HCEC 1CT (cell line): ENCODE measurements at places on chromosomes 13 and 19.
A peak's percentile ranks its signal among the peaks of the same experiment; 100 is the strongest.

DNA sequence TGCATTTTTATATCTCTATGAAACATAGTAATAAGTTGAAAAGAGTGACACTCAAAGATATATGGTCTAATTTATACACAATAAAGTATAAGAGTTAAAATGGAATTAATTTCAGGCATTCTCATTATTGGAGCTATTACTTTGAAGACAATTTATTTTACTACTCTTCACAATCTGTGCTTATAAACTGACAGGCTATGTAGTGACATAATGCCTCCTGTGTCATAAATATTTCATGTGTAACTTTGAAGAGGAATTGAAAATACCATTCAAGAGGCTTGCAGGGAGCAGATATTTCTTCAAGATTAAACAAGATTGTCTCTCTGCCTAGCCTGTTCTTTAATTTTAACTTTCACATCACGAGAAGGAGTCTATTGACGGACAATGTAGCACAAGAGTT is 1881.5 kb upstream of the PCDH20 start:
- no peak for DNase-seq

GRCh38 chr13:24053519-24054251 is 106.8 kb upstream of the SPATA13 start:
- peak; percentile 57 for DNase-seq

DNA sequence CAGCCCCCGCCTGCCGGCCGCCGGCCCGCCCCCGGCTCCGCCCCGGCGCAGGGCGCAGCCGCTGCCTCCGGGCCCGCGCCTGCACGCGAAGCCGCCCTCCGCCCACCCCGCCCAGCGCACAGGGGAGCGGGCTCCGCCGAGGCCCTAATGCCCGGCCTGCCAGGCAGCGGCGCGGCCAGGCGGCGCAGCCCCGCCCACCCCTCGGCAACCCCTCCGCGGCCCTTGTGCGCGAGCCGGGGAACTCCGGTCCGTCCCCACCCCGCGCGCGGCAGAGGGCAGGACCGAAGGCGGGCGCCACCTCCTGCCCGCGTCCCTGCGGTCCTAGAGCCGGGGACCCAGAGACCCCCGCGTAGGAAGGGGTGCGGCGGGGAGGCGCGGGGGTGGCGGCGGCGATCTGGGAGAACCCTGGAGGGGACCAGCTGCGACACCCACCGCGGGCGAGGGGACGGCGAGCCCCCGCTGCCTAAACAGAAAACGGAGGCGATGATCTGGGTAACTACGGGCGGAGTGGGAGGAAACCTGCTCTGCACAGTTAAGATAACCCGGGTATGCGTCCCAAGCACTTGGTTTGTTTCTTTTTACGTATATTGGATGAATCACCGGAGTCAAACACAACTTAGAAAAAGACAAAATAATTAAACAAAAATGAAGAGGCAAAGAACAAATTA is 350 bp upstream of the USP12 start:
- DNase-seq, result peak; percentile 91

- DNase-seq, result no peak
Measured at GRCh38 chr13:104785952-104786351, 1719.7 kb upstream of the SLC10A2 start.

DNA sequence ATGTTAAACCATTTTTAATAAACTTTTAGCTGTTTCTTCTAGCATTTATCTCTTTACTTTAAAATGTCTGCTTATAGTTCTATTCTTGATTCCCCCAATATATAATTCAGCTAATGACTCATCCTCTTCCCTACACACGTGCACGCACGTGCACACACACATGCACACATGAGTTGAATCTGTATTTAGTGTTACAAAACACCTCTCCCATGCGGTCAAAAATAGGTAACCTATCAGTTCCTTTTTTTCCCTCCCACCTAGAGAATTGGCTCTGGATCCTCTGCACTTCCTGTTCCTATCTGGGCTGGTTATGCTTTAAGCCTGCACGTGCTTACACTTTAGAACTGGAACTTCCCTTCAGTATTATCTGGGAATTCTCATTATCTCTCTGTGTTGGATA is 144.1 kb downstream of the PAN3 start:
- DNase-seq, result no peak

DNA sequence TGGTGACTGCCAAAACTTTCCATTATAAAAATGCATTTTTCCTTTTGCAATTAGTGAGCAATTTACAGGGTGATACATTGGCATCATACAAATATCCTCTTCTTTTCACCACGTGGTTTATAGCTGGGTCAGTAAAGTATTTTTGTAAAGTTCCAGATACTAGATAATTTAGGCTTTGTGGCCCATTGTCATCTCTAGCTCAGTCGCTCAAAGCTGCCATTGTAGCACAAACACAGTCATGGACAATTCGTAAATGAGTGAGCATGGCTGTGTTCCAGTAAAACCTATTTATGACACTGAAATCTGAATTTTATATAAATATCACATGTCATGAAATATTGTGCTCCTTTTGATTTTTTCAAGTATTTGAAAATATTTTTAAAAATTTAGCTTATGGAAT is 162.9 kb downstream of the USP12 start:
- DNase-seq, result no peak

DNA sequence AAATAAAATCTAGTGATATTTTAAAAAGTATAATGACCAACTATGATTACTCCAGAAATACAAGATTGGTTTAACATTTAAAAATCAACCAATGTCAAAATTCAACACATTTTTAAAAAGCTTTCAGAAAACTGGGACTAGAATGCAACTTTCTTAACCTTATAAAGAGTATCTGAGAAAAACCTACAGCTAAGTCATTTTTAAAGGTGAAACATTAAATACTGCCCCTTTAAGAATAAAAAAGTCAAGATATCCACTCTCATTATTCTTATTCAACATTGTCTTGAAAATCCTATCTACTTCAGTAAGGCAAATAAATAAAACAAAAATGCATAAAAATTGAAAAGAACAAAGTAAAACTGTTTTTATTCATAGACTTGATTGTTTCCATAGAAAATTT is 673.2 kb downstream of the UQCRFS1 start:
- no peak for DNase-seq

DNA sequence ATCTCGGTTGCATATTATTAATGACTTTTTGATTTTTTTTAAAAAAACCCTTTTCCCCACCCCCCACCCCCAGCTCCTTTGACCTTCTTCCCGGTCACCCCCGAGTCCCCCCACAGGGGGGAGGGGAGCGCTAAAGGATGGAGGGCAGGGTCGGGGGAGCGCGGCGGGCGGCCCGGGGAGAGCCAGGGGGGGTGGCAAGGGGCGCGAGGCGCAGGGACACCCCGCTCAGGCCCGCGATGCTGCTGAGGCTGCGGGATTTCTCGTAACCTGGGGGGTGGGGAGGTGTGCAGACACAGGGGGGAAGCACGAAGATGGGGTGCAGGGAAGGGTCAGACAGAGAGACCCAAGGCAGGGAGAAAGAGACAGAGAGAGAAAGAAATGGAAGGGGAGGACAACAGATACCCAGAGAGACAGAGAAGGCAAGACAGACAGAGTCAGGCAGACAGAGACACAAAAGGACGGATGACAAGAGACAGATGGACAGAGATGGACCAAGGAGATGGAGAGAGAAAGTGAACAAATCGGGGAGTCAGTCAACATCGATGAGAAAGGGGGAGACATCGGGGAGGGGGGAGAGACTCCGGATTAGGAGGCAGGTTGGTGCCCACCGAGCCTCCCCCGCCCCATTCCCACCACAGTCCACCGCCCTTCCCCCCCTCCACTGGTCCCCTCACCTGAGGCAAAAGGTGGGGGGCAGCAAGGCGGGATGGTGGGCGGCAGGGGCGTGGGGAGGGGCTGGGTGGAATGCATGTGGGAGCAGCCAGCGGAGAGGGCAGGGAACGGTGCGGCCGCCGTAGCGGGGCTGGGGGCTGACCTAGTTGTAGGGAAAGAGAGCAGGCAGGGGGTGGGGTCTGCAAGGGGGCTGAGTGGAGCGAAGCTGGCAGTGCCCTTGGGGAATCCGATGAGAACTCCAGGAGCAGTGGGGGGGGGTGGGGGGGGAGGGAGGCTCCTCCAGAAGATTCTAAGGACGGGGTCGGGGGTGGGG is 14.2 kb downstream of the KCNC3 start:
- no peak for DNase-seq

DNA sequence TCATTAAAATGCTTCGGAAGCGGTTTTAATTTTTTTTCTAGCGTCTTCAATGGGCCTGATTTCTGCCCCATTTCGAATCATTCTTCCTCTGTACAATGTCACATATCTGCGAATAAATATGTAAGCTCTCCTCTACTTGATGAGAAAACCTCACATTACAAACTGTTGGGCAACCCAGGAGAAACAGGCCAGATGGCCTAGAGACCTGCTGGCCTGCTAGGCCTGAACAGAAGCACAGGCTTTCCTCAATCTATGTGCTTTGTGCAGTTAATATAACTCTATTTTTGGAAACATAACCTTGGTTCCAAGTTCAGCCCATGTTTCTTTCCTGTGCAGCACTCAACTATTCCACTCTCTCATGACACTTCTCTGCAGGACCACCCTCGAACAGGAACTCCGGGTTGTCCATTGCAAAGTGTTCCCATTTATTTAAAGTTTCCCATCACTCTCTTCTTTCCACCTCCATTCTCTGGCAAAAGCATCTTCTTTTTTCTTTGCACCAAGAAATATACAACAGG is 42.0 kb downstream of the DCLK1 start:
- DNase-seq, result no peak

DNA sequence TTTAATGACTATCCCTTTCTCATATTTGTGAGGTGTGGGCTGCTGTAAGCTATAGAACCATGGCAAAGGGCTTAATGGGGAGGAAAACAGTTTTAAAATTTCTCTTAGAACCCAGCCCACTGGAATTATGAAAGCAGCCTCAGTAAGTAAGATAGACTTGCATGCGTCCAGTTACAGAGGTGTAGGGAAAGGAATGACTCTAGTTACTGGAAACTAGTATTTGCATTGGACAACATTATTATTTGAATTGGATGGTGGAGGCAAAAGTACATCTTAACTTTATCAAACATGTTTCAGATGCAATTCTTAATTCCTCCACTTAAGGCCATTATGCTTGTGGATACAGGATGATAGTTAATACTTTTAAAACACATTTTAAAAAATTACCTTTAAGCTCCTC is 292.9 kb downstream of the SPRY2 start:
- DNase-seq, result no peak

DNA sequence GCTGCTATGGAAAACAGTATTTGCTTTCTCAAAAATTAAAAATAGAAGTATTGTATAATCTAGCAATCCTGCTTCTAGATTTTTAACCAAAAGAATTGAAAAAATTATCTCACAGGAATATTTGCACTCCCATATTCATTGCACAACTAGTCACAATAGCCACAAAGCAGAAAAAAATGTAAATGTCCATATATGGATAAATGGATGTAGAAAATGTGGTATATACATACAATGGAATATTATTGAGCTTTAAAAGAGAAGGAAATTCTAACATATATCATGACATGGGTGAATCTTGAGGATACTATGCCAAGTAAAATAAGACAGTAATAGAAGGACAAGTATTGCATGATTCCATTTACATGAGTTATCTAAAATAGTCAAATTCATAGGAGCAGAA is 2753.0 kb downstream of the PCDH9 start:
- no peak for DNase-seq

DNA sequence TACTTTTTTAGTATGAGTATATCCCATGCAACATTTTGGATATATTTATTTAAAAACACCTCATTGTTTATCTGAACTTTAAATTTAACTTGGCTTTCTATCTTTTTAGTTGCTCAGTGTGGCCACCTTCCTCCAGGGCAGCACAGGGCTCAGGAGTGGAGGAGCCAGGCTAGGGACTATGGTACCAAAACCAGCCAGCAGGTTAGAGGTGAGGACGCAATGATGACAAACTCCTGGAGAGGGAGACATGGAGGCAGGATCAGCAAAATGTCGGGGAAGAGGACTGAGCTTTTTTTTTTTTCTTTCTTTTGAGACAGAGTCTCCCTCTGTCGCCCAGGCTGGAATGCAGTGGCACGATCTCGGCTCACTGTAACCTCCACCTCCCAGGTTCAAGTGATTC is 29.6 kb upstream of the CALM3 start:
- no peak for DNase-seq

- no peak for DNase-seq
Measured at GRCh38 chr19:50444059-50444458, 11.4 kb downstream of the MYBPC2 start.

- peak; percentile 24 for DNase-seq
Measured at GRCh38 chr13:60226507-60226906, 62.8 kb upstream of the DIAPH3 start.

DNA sequence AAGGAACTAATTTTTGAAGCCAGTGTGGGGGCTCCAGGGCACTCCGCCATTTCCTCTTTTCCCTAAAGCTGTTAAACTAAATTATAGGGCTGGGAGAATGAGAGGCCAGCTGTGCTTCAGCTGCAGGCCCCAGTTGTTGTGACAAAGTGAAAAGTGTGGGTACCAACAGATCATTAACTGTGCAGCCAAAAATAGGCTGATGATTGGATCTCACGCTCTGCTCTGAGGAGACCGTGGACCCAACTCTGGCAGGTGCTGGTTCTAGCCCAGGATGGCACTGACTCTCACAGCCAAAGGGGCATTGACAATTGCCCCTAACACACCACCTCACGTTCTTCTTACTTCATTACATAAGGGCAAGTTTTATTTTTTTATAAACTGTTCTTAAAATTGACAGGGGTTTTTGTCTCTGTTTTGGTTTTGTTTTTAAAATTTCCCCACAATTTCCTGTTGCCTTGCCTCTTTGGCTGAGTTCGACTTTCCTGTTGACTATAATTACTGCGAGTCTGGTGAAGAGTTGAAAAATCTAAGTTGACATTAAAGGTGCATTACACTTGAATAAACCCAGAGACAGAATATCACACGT is 391.0 kb downstream of the FGF9 start:
- no peak for DNase-seq

- DNase-seq, result peak; percentile 55
Measured at GRCh38 chr13:102195566-102196462, 206.0 kb downstream of the FGF14 start.

GRCh38 chr19:2252055-2252796 is 3.1 kb downstream of the AMH start:
- DNase-seq, result no peak

GRCh38 chr13:73844986-73845385 is 289.2 kb downstream of the KLF12 start:
- DNase-seq, result peak; percentile 54

DNA sequence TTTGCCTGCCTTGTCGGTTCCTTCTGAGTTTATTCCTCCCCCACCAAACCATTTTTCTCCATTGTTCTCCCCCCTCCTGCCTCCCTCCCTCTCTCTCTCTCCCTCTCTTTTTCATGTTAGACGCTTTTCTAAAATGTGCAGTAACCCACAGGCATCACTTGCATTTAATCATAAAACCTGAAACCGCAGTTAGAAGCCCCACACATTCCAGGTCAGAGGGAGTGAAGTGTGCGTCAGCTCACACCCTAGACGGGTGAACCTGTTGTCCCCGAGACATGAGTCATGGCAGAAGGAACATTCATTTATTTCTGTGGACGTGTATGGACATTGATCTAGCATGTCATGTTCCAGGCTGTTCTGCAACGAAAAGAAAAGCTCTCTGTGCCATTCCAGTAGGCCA is 19.9 kb downstream of the ONECUT3 start:
- peak; percentile 63 for DNase-seq

- DNase-seq, result no peak
Measured at GRCh38 chr13:91714855-91715254, 316.4 kb downstream of the GPC5 start.
